ENCODE measurements at places on chromosomes 11 and 22.

DNA sequence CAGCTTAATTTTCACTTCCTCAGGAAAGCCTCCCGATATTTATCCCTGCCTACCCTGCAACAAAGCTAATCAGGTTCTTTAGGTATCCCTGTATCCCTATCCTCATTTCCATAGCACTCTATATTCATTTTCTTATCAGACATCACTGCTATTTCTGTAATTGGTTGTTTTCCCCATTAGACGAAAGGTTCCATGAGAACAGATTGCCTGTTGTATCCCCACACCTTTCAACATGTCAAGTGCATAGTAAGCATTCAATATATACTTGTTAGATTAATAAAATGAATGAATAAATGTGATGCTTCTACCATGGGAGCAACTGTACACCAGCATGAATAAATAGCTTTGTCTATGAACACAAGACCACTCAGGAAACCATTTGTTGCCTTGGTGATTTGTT lies 499.8 kb downstream of the DLG2 start:
- DNase-seq = no peak

DNA sequence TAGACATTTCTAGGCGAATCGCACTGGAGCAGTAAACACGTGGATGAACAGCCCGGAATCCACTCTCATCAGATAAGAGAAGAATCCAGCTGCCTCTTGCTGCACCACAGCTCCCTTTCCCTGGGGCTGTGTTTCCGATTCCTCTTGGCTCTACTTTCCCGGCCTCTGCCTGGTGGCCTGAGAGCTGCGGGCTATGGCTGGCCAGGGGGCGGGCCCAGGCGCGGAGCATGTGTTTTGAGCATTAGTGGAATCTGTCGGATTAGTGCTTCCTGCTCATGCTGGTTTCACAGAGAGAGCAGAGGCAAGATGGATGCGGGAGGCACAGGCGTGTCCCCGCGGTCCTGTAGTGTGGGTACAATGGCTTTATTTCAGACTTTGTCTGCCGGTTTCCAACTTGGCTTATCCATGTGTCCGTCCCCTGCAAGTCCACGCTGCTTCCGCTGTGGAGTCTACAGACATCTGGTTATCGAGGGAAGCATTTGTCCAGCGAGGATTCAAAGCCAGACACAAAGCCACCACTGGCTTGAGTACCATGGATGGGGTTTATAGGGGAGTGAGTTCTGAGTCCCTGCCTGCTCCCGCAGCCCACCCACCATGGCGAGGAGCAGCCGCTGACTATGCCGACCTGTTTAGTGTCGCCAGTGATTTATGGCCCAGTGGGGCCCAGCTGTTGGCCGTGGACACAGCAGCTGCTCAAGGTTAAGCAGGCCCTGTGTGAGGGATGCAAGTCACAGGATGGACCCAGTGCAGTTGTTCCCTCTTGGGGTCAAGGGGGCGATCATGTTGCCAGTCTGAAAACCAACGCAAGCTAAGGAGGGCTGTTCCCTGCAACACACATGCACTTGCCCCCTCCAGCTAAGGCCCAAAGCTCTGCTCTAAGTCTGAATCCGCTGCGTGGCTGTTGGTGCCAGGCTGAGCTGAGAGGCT lies 43.3 kb upstream of the EP300 start:
- peak; percentile 97 for DNase-seq

- no peak for DNase-seq
These were observed 6.5 kb upstream of the CSTPP1 start for GRCh38 chr11:46930089-46930488.

DNA sequence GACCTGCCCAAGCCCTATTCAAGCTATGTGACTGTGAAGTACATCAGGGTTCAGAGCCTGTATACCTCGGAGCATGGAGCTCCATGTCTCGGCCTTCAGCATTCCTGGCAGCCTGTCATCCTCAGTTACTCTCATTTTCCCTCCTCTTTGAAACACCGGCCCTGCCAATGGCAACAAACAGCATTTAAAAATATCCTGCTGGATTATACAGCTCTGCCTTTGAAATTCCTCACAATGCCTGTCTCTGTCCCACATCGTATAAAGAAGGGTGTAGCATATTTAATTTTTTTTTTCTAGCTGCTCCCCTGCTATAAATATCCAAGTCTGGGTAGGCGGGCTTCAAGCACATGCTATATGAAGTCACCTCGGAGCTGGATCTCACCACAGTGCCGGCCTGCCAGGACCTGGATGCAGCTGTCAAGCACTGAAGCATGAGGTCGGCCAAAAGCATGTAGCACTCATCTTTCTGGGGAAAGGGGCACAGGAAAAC lies 11.8 kb downstream of the ABTB2 start:
- peak; percentile 82 for DNase-seq

DNA sequence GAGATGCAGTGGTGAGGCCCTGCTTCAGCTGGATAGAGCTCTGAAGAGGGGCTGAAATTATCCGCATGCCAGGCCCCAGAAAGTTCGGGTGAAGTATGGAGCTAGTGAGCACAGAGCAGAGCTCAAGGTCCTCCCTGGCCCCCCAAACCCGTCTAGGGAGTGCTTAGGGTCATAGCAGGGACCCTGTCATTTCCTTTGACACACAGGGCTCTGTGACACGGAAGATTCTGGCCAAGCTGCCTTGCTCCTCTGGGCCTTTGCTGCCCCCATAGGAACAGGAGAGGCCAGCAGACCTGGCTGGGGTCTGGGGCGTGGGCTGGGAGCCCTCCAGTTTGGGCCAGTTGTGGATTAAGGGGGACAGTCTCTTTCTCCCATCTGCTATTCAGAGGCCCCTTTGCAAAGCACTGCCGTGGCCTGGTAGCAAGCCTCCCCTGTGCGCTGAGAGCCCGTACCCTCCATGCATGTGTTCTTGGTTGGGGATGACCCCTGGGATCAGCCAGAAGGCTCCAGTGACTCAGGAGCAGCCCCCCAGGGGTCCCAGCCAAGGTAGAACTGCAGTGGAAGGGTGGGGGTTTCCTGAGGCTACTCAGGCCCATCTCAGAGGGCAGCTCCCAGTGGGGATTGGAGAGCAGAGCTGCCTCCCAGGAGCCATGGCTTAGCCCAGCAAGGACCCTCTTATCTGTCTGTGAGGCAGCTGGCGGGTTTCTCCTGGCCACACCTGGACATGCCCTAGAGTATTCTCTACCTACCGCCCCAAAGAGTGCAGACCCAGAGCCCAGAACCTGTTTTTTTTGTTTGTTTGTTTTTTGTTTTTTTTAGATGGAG lies 42.3 kb downstream of the RNF141 start:
- DNase-seq = no peak

- DNase-seq = no peak
These were observed 9.4 kb downstream of the C11orf91 start for GRCh38 chr11:33691066-33691864.

GRCh38 chr11:126465573-126466188 lies 110.2 kb downstream of the ST3GAL4 start:
- peak; percentile 67 for DNase-seq

DNA sequence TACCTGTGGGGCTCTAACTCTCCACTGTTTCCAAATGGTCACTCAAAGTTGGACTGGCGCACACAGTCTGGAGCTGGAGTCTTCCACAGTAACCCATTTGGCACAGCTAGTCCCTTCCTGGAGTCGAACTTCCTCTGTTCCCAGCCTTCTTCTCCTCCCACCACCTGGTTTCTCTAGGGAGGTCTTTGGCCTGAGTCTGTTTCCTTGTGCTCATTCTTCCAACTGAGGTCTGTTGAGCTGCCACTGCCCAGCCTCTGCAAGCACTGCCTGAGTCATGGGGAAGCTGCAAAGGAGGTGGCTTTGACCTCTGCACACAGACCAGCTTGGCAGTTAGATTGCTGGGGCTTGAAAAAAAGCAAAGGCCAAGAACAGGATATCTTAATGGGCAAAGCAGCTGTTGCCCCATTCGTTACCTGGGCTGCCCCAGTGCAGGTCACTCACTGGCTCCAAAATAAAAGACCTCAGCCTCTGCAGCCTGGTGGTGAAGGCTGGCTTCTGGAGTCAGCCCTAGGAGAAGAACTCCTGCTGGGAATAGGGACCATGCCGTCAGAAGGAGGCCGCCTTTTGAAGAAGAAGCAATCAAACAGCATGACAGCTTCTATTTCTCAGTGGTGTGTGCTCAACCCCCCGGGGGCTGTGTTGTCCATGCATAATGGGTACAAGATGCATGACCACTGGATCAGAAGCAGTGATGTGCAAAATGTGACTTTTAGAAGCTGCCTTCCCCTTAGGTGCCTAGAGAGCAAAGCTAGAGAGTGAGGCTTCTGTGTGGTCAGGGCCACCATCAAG lies 3.0 kb downstream of the ADAMTS15 start:
- no peak for DNase-seq

GRCh38 chr11:99593197-99593596 lies 572.4 kb downstream of the CNTN5 start:
- no peak for DNase-seq

DNA sequence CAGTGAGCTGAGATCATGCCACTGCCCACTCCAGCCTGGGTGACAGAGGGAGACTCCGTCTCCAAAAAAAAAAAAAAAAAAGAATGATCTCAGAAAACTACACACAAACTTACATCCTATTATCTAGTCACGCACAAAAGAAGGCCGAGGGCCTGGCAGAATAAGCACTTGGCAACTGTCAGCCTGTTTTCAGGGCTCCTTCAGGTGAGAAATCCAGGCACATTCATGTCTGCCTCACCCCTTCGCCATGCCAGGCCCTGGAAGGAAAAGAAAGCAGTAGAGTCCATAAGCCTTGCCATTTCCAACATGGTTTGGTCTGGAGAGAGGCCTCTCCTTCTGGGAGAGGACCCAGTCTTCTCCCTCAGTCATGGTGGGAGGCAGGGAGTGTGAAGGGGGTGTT lies 30.9 kb downstream of the C11orf58 start:
- DNase-seq = no peak

GRCh38 chr11:64344787-64345186 lies 4.8 kb downstream of the CCDC88B start:
- no peak for DNase-seq

- DNase-seq = peak; percentile 36
These were observed 482 bp downstream of the DDX17 start for GRCh38 chr22:38505541-38506117.

DNA sequence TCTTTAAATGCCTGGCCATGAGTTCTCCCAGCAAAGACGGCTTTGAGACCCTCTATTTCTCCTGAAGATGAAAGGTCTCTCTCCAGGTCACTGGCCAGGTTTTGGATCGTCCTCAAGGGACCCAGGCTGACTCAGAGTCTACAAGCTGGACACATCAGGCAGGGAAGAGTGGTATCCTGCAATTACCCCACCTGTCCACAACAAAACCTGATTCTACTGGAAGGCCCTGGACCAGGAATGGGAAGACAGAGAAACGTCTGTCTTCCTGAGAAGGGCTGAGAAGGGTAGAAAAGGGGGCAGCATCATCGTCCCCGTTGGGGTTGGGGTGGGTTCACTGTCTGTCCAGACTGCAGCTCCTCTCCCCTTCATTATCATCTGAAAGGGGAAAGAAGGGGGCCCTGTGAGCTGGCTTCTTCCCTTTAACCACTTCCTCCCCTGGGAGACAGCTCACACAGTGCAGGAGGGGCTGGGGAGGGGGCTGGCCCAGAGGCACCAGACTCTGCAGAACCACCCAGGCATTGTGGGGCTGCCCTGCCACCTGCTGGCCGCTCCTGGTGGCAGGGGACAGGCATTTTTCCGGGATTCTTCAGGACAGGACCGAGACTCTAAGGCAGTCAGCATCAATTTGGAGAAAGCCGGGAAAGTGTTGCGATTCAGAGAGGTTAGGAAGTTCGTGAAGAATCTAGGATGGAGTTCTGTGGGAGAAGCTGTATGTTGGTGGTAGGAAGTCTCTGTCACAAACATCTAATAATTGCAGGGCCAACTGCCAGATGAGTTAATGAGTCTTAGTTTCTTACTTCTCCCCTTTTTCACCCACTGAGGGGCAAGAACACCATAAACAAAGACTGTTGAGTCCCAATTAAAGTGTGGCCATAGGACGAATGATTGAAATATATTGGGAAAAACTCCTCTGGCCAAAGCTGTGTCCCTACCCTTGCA lies 57.6 kb downstream of the SYN3 start:
- DNase-seq = peak; percentile 76

DNA sequence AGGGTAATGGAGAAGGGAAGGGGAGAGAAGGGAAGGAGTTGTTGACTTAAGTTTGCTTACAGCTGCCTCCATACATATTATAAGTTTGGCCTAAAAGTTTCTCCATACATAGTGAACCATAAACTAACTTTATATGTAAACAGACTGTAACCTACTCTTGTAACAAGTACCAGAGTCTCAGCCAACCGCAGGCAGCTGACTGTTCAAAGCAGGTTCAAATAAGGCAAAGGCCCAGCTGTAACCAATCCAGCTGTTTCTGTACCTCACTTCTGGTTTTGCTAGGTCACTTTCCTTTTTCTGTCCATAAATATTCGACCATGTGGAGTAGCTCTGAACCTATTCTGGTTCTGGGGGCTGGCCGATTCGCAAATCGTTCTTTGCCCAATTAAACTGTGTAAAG lies 591.2 kb downstream of the INSC start:
- DNase-seq = peak; percentile 29

- DNase-seq = peak; percentile 31
These were observed 38.3 kb upstream of the CEP295 start for GRCh38 chr11:93623179-93623578.

DNA sequence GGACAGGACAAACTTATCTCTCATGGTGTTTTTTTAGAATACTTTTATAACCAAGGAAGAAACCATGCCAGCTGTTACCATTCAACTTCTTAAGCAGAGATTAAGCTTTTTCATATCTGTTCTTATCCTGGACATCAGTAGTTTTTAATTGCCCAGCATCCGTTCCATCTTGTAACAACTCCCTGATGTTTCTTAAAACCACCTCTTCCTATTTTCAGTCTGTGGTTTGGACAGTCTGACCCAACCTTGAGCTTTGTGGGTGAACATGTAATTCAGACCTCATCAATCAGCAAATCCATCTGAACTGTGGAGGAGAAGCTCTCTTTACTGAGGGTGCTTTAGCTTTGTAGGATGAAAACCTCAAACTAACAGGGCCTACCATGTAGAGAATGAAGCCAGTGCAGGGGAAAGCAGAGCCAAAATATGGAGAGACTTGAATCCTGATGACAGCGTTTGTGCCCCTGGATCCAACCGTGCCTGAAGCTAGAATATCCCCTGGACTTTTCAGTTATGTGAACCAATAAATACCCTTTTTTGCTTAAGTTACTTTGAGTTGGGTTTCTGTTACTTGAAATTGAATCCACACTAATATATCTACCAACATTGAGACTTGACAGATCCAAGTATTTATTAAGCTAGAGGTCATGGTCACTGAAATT lies 9.4 kb downstream of the TUG1 start:
- DNase-seq = no peak
